ENCODE measurements at places on chromosomes 2 and 18.

DNA sequence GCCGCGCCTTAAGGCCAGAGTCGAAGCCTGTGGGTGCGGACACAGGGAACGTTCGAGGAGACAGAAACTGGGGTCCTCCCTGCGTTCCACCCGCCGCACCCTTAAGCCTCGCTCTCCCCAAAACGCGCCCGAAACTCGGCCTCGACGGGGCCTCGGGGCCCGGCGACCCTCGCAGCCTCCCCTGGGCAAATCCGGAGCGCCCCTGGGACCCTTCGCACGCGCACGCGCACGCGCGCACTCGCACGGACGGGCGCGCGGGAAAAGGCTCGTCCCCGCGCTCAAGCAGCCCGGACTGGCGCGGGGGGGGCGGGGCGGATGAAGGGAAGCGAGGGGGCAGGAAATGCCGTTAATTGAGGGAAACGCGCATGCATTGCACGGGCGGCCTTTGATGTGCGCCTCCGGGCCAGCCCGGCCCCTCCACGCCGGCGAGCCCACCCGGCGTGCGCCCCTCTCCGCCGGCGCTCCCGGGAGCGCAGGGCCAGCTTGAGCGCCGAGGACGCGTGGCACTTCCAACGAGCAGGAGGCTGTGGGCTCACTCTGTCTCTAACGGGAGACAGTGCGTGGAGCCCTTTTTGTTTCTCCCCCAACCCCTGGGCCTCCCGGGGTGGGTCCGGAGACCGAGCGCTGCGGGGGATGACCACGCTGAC is 5.4 kb upstream of the SALL3 start:
- DNase-seq: no peak

- DNase-seq: no peak
These were observed 900.1 kb upstream of the SOX11 start for GRCh38 chr2:4792126-4792525.

- no peak for DNase-seq
These were observed 172.9 kb upstream of the CCDC150 start for GRCh38 chr2:196466581-196466980.

- no peak for DNase-seq
These were observed 106.9 kb upstream of the GAREM1 start for GRCh38 chr18:32577561-32577960.

DNA sequence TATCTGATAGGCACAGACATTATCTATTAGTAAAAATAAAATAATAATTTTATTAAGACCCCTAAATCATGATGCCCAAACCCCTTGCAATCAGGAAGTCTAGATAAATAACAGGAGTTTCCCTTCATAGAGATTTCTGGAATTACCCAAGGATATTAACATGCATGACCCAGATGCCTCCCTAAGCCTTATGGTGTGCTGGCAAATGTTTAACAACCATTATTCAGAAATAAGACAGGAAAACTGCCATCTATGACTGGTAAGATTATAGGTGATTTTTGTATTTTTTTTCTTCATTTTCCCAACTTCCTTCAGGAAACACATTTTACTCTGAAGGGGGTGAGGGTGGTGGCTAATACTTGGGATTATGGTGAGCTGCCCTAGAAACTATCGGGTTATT is 2.7 kb upstream of the PPP1CB start:
- no peak for DNase-seq

DNA sequence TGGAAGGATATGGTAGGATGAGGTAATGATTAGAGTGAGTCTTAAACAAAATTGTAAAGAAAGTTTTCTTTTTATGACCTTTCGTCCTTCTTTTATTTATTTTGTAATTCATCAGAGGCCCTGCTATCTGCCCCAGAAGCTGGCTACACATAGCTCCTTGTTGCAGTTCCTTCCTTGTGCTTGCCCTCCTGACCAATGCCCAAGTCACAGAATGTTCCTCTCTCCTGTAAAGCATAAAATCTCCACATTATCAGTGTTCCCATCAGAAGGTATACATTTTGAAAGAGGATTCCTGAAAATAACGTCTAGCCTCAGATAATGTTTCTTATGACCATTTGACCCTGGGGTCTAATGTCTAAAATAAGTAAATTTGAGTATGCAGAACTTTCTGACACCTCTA is 78.3 kb downstream of the RND3 start:
- DNase-seq: no peak

DNA sequence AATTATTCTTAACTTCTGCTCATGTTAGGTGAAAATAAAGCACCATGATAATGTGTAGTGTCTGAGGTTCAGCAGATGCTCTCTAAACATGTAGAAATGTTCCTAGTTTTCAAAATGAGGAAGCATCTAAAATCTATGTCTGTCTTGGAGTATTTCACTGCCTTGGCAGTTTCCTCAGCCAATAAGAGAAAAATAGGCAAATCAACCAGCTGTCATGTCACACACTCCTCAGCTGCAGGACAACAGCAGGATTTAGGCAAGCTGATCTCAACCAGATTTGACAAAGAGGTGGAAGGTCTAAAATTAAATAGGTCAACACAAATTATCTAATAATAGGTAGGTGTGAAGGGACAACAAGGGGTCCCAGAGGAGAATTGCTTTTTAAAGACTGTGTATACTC is 164.1 kb upstream of the BOD1L2 start:
- DNase-seq: no peak

- DNase-seq: peak; percentile 95
These were observed 13.5 kb upstream of the LBH start for GRCh38 chr2:30217644-30218337.

DNA sequence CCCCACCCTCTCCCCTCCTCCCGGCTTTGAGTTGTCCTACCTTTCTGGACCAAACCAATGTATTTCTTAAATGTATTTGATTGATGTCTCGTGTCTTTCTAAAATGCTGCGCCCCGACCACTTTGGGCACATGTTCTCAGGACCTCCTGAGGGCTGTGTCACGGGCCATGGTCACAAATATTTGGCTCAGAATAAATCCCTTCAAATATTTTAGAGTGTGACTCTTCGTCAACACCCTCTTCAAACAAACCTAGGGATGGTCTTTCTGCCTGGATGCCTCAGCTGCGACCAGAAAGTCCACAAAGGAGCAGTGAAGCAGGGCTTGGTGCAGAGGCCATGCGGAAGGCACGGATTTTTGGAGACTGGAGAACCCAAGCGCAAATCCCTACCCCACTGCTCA is 1.1 kb upstream of the SLC35F6 start:
- DNase-seq: no peak

GRCh38 chr18:69757733-69758132 is 189.9 kb downstream of the CD226 start:
- DNase-seq: no peak

DNA sequence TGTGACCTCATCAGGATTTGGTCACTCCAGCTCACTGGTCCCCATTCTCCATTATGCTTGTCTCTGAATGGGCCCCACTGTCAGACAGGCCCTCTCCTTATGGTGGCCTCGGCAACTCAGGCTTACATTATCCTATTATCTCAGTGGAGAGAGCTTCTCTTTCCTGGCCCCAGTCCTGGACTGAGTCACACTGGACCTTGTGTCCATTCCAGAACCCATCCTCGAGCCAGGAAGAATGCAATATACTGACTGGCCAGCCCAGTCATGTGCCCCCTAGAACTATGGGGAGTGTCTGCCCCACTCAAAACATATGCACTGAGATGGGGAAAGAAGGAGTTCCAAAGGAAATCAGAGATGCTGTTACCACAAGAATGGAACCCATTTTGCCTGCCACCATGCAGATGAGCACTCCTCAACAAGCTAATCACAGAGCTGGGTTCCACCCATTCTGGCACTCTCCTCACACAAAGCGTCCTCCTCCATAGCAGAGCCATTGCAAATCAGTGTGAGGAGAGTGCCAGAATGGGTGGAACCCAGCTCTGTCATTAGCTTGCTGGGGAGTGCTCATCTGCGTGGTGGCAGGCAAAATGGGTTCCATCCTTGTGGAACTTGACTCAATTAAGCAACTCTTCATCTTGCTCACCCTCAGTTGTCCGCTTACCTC is 71.9 kb downstream of the CHRNA1 start:
- DNase-seq: no peak

DNA sequence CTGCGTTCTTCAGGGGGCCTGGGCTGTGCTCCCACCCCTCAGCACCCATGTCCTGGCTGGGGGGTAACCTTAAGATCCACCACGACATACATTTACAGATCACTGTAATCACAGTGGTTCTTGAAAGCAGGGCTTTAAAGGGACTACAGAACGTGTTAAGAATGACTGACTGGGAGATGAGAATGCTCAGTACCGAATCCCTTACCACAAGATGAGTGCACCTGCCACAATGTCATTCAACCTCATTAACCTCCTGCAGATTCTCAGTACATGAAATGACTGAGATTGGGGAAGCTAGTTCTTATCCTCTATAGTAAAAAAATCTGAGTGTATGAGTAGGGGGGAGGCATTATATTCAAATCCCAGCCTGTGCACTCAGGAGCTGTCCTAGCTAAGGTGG is 10.5 kb upstream of the PIEZO2 start:
- no peak for DNase-seq

DNA sequence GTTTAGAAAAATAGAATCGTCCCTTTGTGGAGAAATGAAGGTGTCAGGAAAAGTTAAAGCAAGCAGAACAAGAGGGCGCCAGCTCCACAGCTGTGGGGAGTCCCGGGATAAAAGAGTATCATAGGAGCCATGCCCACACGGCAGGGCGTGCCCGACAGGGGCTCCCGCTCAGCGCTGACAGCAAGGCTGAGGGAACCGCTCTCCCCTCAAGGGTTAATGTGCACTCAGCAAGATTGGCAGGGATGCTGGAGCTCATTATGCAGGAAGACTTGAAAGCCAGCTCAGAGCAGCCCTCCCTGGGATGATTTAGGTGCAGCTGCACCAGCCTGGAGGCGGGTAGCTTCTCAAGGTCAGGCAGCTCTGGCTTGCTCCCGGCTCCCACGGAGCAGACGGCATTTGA is 500.2 kb downstream of the EIPR1 start:
- DNase-seq: no peak

DNA sequence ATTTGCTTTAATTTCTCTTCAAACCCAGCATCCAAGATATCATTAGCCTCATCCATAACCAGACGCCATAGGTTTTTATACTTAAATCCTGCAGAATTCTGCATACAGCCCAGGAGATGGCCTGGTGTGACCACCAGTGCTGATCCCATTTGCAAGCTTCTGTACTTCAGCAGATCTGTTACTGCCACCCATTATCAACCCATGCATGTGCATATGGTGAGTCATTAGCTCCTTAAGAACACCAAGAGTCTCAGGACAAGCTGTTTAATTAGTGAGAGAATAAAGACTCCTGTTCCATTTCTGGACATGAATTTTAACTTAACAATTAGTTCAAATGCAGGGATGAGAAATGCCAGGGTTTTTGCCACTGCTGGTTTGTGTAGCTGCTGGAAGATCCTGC is 110.7 kb upstream of the TANK start:
- DNase-seq: no peak

GRCh38 chr2:85777441-85777861 is 23.7 kb downstream of the ATOH8 start:
- no peak for DNase-seq

DNA sequence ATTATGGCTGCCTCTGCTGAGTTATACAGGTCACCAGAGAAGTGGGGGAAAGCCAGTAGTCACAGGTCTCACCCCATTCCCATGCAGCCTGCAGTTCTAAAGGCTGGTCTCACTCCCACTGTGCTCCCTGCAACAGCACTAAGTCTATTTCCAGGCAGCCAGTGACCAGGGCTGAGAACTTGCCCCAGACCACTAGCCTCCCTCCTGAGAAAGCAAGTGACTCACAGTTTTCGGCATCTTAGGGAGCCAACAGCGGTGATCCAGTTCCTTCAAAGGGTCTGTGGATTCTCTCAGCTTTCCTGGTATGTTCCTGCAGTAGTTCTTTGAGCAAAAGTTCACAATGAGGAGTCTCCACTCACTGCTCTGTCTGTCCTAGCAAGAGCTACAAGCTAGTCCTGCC is 329.6 kb upstream of the MAP2 start:
- no peak for DNase-seq

DNA sequence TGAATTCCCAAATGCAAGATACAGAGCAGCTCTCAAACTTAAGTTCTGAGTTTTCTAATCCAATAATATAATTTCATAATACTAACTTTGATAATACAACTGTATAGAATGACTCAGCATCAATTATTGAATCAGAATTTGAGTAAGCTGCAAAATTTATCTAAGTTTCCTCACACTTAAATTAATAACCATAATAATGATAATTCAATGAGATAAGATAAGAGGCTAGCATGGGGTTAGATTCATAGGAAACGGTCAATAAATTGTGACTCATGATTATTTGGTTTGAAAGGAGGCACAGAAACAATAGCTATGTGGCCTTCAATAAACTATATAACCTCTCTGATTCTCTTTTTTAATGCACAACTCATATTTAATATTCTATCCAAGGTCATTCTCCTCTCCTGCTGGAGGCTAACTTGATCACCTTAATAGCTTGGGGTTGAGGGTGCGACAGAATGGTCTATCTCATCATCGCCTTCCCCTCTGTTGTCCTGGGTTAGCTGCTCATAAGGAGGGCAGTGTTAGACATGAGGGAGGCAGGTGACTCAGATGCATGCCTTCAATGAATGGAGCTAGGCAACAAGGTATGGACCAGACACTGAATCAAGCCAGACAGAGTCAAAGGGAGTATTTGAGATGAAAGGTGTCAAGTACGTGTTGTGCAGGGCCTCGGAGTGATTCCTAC is 36.2 kb upstream of the BMP10 start:
- DNase-seq: no peak

DNA sequence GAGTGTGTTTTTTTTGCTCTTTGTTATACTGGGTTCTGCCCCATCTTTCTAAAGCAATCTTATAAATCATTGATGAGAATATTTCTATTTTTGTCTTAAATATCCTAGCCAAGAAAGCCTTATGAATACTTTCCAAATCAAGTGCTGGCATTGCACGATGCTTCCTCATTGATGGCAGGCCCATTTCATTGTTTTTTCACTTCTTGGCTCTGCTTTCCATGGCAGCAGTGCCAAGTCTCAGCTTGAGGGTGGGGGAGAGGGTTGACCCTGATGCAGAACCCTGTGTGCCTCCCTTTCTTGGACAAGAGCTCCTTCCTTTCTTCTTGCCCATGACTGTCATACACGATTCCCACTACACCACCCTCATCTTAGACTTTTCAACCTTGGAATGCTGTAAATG is 16.7 kb upstream of the CELF4 start:
- DNase-seq: no peak

DNA sequence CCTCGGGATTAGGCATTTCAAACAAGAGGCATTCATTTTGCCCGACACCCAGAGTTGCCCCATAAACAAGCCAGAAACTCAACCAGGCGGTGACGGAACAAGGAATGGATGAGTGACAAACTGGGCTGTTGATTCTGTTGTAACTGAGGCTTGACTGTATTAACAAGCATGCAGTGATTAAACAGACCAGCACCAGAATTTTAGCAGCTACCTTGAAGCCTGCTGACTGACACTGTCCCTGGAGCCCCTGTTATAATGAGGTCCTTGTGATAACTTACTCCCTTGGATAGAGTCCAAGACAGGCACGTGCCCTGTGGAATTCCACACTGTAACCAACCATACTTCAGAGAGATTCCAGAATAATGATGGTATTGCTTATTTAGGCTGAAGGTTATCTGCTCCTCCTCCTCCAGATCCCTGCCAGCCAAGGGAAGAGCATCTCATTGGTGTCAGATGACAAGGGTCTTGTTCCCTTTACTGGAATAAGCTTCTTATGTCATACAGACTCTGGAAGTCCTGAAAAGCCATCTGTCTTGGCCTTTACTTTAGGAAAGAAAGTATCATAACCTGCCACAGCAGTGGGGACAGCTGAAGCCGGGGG is 97.1 kb upstream of the RMDN2 start:
- peak; percentile 79 for DNase-seq

- no peak for DNase-seq
These were observed 91.4 kb upstream of the RBMS1 start for GRCh38 chr2:160584972-160585494.
